ENCODE measurements at places on chromosomes 7 and 10. TPM values are rescaled to one million over a fixed set of nuclear protein-coding genes. Genes with fewer than 3 reads are reported as not detected.

The SPDYE1 gene
- 0.12 TPM for total RNA-seq

The NEBL gene
- total RNA-seq, result not detected

The PAX4 gene
- total RNA-seq, result not detected

The RBP3 gene
- total RNA-seq, result not detected

The CCL24 gene
- total RNA-seq, result not detected

The TMEM225B gene
- total RNA-seq, result 1.4 TPM

The MAP3K8 gene
- total RNA-seq, result 59.2 TPM

The FGFBP3 gene
- total RNA-seq, result 1.3 TPM

The SYT15 gene
- total RNA-seq, result 1.8 TPM

The STRIP2 gene
- 40.2 TPM for total RNA-seq

The PLEKHS1 gene
- total RNA-seq, result 0.22 TPM

The SNCG gene
- 0.29 TPM for total RNA-seq

The CTTNBP2 gene
- total RNA-seq, result not detected

The HMX3 gene
- not detected for total RNA-seq

The SEMA3E gene
- not detected for total RNA-seq

The GPR141 gene
- total RNA-seq, result not detected

All from T-helper 1 cell treated with Interleukin-12 subunit alpha and Interleukin-12 subunit beta and Interleukin-4 antibody, amounts not matched to agents 30 ng/mL and 1 ng/mL, for 36 hours (primary cell).